ENCODE measurements at places on chromosomes 16 and 17.

- peak; percentile 30 for DNase-seq
Observed at GRCh38 chr17:80866050-80866793, 125.4 kb upstream of the CHMP6 start.

DNA sequence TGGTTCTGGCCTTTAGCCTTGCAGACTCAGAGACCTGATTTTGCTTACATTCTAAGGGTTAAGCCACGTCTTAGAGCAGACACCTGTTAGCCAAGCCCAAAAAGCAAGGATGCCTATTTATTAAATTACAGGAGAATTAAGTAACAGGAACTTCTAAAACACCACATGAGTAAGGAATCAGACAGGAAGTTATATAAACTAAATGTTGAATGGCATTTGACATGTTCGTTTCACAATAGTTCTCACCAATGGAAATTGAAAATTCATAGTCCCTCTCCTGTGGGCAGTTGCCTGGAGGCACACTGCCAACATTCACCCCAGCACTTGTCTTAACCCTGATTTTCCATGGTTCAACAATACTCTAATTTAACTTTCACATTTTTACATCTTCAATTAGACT is 9.0 kb downstream of the KRTAP9-7 start:
- DNase-seq = no peak

GRCh38 chr17:81931189-81931556 is 3.6 kb upstream of the MAFG start:
- DNase-seq = no peak

- DNase-seq = no peak
Observed at GRCh38 chr16:53865494-53865863, 161.5 kb downstream of the FTO start.

- DNase-seq = no peak
Observed at GRCh38 chr16:20944861-20945574, 44.4 kb downstream of the LYRM1 start.

DNA sequence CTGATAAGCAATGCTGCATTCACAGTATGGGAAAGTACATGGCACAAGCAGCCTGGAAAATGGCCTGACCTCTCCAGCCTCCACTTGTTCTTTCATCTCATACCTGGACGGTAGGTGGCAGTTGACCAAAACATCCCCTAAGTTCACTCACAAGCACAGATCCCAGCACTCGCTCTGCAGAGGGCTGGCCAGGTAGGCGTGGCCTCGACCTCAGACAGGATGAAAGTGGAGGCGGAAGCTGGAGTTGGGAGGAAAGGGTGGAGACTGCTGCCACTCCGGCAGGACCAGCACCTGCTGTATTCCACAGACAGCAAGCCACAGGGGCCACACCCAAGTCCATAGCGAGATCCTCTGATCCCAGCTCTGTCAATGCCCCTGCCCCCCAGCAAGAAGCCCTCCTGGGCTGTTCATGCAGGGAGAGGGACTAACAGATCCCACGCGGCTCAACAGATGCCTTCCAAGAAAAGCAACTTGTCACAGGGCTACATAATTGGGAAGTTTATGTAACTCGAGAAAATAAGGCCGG is 31.3 kb downstream of the ZCCHC14 start:
- DNase-seq = no peak

GRCh38 chr16:959232-960040 is 11.3 kb downstream of the LMF1 start:
- DNase-seq = no peak

DNA sequence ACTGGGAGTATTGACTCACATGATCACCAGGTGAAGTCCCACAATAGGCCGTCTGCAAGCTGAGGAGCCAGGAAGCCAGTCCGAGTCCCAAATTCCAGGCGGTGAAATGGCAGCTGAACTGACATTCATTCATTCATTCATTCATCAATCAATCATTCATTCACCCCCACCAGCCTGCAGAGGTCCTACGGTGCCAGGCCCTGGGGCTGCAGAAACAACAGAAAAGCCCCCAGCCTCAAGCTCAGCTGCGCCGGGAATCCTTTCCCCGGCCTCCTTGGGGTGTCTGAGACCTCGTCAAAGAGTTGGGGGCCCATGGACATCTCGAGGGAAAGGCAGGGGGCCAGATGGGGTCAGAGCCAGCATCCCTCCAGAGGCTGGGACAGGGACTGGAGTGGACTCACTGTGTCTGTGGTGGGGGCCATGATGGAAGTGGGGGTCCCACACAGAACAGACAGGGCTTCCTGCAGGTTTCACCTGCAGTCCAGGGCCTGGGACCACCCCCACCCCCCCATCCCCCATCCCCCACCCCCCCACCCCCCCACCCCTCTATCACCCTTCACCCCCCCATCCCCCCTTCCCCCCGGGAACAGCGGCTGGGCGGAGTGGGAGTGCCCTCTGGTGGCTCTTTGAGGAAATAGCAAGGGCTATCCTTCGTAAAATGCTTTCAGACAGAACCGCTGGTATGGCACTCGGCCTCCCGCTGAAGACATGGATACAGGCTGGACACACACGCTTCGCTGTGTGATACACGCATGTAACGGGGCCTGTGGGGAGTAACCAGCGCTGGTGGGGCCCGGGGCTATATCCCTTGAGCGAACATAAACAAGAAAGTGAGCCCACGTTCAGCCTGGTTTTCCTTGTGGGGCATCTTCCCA is 8.5 kb upstream of the ZC3H18 start:
- peak; percentile 26 for DNase-seq

- no peak for DNase-seq
Observed at GRCh38 chr17:7459961-7460545, 15.2 kb downstream of the CHRNB1 start.

DNA sequence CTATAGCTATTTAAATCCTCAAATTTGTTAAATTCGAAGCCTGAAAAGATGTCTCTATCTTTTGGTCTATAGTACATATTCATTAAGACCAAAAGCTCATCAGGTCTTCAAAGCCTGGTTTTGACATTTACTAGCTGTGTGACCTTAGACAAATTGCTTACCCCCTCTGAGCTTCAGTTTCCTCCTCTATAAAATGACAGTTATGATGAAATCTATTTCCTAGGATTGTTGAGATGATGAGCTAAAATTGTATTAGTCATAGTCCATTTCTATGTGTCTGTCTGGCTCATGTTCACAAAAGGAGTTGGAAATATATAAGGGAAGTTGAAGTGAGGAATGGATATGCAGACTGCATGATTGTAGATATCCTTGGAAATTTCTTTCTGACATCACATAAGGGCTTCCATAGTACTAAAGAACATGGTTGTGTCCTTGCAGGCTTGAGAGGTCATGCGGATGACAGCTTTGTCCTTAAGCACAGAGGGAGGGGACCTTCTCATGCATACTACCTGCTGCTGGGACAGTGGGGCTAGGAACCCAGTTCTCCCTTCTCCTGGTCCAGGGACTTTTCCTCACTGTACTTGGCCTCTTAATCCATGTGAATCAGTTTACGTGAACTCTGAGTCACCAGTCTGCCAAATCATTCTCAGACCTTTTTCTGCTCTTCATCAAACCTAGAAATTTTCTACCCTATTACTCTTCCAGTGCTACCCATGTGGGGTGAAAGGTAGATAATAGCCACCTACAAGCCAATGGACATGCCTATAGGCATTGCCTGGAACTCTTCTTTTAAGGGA is 487.5 kb upstream of the SALL1 start:
- DNase-seq = no peak

- no peak for DNase-seq
Observed at GRCh38 chr17:57288040-57288772, 31.9 kb downstream of the MSI2 start.

DNA sequence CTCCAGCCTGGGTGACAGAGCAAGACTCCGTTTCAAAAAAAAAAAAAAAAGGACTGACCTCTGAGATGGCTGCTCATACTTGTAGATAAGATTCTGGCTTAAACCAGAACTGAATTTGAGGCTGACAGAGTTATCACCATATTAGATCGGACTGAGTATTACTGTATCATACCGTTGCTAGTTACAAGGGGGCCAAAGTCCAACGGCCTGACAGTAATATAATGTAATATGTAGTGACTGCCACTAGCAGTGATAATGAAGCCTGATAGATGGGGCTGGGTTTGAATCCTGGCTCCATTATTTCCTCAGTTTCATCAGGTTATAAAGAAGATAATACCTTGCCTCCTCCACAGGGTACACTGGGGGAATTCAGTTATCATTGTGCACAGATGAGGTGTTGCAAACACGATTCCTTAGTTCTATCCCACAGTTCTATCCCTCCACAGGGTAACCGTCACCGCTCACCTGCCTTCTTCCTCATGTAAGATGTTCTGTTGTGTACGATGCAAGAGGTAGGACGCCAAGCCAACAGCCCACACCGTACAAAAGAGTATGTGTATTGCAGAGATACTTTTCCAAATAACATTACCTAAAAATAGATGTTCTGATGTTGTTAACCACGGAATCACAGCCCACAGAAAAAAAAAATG is 5.2 kb downstream of the TMEM220 start:
- DNase-seq = no peak

- peak; percentile 63 for DNase-seq
Observed at GRCh38 chr17:45248132-45248957, 13.5 kb downstream of the SPATA32 start.

DNA sequence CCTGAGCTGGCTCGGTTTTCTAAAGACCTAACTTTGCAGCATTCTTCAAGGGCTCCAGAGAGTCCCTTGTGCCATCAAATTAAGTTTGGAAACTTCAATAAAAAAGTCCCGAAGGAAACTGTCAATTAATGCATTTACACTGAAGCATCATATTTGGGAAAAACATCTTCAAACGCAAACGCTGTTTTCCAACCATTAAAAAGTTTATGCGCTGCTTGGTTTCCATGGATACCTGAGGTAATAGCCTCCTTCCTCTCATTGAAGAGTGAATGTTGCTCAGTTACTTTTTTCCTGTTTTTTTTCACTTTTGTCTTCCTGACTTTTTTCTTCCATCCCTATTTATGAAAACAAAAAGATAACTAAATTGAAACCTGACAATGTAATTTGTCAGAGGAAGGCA is 399.1 kb downstream of the MAF start:
- DNase-seq = no peak

GRCh38 chr17:78535273-78536197 is 41.7 kb downstream of the DNAH17 start:
- DNase-seq = no peak

GRCh38 chr17:57991537-57991936 is 3.5 kb upstream of the VEZF1 start:
- DNase-seq = no peak

DNA sequence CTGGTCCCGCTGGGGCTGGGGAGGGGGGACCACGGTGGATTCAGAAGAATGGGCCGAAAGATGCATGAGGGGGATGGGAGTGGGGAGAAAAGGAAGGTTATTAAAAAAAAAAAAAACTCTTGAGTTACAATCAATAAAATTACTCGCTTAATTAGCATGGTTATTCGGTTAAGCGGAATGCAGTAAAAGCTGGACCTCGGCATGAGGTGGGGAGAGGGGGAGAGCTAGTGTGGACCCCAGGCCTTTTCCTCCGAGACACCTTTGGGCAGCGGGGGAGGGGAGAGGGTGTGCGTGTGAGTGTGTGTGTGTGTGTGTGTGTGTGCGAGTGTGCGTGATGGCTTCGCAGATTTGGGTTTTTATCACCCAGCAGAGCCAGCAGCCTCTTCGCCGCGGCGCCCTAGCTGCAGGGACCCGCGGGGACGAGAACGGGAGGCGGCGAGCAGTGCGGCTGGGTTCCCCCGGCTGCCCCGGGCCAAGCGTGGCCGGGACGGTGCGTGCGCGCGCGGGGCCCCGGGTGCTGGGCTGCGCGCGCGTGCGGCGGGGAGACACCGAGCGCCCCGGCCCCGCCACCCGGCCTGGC is 3.7 kb downstream of the BAHCC1 start:
- no peak for DNase-seq

- no peak for DNase-seq
Observed at GRCh38 chr16:49283376-49284049, 1.9 kb upstream of the CBLN1 start.

- no peak for DNase-seq
Observed at GRCh38 chr17:63173450-63173849, 207.4 kb downstream of the TANC2 start.

- DNase-seq = no peak
Observed at GRCh38 chr17:61388561-61389356, 10.9 kb upstream of the TBX2 start.

DNA sequence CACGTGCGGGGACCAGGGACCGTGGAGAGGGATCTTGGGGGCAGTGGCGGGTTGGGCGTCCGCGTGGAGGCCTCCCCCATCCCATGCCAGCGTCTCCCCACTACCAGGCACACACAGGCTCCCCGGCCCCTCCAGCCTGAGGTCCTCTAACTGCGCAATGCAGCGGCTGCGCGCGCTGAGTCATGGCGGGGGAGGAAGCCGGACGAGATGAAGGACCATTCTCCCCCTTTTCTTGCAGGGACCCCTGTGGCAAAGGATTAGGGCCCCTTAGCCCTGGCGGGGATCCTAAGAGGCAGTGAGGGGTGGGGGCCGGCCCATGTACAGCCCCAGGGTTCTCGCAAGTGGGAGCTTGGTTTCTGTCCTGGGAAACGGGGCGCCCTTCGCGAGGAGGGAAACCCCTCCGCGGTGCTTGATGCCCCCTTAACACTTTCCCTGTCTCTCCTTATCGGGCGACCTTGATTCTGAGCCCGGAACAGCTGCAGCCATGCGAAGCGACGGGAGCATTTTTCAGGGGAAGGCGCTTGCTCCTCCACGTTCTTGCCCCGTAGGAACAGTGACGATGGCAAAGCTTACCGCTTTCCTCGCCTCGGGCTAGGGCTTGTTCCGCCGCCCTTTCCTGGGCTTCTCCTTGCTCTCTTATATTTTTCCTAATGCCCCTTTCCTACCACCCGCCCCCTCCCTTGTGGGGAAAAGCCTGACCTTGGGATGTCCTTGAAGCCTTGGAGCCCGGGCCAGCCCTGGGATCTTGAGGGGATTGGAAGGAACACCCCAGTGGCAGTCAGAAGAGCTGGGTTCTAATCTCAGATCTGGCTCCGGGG is 592 bp downstream of the ALDOA start:
- DNase-seq = no peak

DNA sequence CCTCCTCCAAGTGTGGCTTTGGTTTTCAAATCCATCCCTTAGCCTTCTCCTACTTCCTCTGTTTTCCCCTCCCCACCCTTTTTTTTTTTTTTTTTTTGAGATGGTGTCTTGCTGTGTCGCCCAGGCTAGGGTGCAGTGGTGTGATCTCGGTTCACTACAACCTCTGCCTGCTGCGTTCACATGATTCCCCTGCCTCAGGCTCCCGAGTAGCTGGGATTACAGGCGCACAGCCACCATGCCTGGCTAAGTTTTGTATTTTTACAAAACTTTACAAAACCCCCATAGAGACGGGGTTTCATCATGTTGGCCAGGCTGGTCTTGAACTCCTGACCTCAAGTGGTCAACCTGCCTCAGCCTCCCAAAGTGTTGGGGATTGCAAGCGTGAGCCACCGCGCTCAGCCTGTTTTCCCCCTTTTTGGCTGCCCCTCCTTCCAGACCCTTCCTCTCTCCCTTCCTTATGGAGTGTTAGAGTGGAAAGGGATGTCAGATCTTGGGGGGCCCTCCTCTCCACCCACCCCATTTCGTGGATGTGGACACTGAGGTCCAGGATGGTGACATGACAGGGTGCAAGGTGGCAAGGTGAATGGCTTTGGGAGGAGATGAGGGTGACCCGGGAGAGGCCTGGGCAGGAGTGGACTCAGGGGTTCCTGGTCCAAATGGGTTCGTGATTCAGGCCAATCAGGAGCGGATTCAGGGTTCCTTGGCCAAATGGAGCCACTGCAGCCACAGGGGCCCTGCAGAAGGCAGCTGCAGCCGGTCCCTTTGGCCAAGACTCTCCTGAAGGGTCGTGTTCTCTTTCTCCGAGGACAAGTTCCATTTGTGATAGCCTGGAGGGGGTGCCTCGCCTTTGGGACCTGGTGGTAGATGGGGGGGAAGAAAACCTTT is 4.8 kb downstream of the ABCC1 start:
- DNase-seq = no peak
